ENCODE measurements at places on chromosomes 5 and 9. TPM values are rescaled to one million over a fixed set of nuclear protein-coding genes. Genes with fewer than 3 reads are reported as not detected.

The RNF180 gene
- total RNA-seq = 0.37 TPM

The PLAC8L1 gene
- 0.20 TPM for total RNA-seq

The GLRA1 gene
- total RNA-seq = not detected

The KCNMB1 gene
- total RNA-seq = not detected

The BASP1 gene
- 77.5 TPM for total RNA-seq

The CCNO gene
- total RNA-seq = not detected

The NSMF gene
- total RNA-seq = 34.6 TPM

The DAB2 gene
- total RNA-seq = 59.8 TPM

The LCN2 gene
- not detected for total RNA-seq

The OR1Q1 gene
- not detected for total RNA-seq

The LHFPL2 gene
- total RNA-seq = 24.8 TPM

The GRPEL2 gene
- total RNA-seq = 24.0 TPM

The ZCCHC7 gene
- total RNA-seq = 23.1 TPM

The IL5 gene
- not detected for total RNA-seq

The LARP1 gene
- 173 TPM for total RNA-seq

The IFNA21 gene
- not detected for total RNA-seq

The LOX gene
- total RNA-seq = 26.4 TPM

The SLCO4C1 gene
- total RNA-seq = under 0.01 TPM

The PHAX gene
- 44.2 TPM for total RNA-seq

The CDH9 gene
- total RNA-seq = not detected

The DNM1 gene
- 45.6 TPM for total RNA-seq

The CDKN2A gene
- total RNA-seq = 24.0 TPM

The SAXO1 gene
- total RNA-seq = not detected

The GRIA1 gene
- total RNA-seq = under 0.01 TPM

The PDZD2 gene
- 0.73 TPM for total RNA-seq

The IFNK gene
- not detected for total RNA-seq

The ISL1 gene
- total RNA-seq = not detected

The TGFBI gene
- 386 TPM for total RNA-seq

Measured in subcutaneous preadipocyte (primary cell).